ENCODE measurements at places on chromosomes 16 and 17.

- no peak for DNase-seq
Observed at GRCh38 chr16:78605548-78606101, 506.2 kb downstream of the WWOX start.

- no peak for DNase-seq
Observed at GRCh38 chr16:81318711-81319110, 3.9 kb downstream of the GAN start.

DNA sequence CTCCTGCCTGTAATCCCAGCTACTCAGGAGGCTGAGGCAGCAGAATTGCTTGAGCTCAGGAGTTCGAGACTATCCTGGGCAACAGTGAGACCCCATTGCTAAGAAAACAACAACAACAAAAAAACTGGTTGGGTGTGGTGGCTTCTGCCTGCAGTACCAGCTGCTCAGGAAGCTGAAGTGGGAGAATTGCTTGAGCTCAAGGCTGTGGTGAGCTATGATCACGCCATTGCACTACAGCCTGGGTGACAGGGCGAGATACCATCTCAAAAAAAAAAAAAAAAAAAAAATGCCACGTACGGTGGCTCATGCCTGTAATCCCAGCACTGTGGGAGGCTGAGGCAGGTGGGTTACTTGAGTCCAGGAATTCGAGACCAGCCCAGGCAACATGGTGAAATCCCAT is 34.1 kb downstream of the NME2 start:
- DNase-seq, result no peak

DNA sequence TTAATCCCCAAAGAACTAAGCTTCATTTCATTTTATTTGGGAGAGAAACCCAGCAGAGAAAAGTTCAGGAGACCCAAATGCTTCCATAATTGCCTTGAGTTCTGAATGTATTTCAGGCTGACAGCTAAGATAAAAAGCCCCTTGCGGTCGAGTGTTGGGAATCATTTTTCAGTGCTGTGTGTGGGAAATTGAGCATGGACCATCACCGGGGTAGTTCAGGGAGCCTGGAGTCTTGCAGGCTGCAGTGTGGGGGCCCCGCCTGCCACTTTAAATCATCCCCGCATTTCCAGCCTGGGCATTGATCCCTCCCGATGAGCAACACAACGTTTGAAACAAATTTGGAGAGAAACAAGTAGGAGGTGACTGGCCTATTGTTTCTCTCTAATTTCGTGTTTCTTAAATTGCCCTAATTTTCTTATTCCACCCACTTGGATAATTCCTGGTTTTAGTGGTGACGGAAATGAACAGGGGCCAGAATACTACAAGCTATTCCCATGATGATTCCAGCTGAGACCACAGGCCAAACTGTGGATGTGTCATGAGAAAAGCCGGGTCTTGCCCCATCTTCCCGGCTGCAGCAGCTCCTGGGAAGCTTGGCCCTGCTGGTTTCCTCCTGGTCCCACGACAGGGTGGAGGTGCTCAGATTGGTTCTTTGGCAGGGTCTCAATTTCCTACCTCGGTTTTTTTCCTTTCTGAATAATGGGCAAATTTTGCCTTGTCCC is 75.1 kb downstream of the FOXL1 start:
- no peak for DNase-seq

Data from hippocampal formation (tissue), 2 donors.